ENCODE measurements at places on chromosomes 13 and 19.

DNA sequence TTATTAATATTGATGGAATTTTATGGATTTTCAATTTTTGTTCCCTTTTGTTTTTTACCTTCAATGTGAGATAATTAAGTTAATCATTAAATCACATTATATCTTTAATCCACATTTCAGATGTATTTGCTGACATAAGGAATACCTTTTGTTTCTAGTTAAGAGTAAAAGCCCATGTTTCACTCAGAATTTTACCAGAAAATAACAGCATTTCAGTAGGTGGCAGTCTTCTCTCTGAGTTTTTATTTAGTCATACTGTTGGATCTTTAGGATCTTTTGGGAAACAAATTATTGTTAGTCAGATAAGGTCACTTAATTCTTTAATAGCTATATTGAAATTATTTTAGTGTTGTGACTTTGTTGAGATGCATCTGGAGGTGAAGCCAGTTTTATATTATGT lies 67.9 kb downstream of the NDFIP2 start:
- peak; percentile 28 for DNase-seq

- DNase-seq: no peak
These were observed 67.7 kb upstream of the ABCC4 start for GRCh38 chr13:95368998-95369397.

GRCh38 chr19:49954092-49954829 lies 6.7 kb downstream of the SIGLEC11 start:
- DNase-seq: no peak

DNA sequence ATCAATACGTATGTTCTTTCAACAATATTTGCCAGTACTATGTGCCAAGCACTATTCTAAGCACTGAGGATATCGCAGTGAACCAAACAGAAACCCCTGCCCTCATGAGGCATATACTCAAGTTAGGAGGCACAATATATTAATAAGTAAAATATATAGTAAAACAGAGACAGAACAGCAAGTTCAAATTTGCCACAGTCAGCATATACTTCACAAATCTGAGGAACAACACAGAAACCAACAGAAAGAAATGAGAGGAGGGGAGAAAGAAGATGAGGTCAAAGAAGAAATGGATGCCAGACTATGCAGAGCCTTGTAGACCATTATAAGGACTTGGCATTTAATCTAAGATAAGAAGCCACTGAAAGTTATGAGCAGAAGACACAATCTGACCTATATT lies 59.9 kb downstream of the KATNAL1 start:
- no peak for DNase-seq

DNA sequence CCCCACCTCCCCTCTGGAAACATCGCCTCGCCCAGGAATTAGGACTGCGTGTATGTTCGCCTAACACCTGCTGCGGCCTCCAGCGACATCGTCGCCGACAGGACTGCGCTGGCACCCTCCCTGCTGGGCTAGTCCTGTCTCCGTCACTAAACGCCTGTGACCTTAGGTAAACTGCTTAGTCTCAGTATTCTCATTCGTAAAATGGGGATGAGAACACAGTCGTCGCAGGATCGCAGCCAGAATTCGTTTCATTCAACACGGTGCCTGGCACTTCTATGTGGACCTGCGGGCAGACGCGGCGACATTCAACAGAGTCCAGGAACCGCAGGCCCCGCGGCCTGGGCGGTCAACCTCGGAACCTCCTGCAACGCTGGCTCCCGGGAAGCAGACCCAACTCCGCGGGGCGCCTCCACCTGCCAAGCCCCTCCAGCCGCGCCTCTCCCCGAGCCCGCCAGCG lies 485 bp downstream of the CRYL1 start:
- DNase-seq: peak; percentile 41

DNA sequence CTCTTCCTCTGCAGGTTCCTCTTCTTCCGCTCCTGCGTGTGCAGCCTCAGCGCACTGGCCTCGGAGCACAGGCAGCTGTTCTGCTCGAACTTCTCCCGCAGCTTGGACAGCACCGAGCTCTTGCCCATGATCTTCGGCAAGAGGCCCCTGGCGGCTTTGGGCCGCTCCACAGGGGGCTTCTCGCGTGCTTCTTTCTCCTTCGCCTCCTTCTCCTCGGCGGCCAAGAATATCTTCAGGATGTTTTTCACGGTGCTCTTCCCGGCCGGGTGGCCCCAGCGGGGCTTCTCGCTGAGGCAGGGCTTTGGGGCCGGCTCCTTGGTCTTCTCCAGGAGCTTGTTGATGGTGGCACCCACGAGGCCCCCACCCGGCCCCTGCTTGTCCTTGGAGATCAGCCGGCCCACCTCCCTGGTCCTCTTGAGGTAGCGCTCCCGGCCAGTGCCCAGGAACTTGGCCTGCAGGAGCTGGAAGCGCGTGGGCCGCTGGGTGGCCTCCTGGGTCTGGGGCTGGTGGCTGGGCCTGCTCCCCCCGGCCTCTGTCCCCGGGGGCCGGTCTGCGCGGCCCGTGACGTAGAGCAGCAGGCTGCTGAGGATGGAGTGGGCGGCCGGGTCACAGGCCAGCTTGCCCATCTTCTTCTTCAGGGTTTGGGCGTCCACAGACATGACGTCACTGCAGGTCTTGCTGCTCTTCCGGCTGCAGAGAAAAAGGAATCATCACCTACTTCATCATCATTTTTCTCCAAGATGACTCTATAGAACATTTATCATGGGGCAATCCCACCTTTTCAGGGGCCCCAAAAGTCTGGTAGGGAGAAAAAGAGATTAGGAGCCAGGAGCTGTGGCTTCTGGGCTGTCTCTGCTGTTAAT lies 43.8 kb upstream of the GRTP1 start:
- no peak for DNase-seq

DNA sequence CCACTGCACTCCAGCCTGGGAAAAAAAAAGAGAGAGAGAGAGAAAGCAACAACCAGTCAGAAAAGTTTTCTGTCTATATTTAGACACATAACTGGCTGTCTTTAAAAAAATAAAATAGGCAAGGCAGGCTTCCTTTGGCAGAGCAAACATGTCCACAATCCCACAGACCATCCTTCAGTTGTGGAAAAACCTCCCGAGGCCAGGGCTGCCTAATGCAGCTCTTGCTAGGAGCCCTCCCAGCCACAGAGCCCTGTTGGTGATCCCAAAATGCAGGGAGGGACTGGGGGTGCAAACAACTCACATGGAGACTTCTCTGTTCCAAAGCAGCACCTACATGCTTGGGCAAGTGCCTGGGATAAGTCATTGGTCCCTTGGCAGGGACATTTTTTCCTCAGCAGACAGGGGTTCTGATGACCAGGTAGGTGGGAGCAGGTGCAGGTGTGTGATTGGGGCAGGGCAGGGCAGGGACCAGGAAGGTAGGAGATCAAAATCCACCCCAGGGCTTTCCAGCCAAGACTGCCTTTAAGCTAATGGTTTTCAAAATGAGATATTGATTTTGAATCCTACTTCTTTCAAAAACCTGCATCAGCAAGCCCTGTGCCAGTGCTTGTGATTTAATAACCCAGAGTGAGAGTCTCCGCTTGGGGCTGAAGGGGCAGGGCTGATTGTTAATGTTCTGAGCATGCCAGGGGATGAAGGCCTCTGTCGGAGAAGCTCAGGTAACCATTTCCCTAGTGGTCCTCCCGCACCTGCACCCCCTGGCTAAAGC lies 178.5 kb downstream of the USP12 start:
- DNase-seq: no peak

Data from C1 segment of cervical spinal cord (tissue), 14 donors.